ENCODE measurements at places on chromosomes 3 and 15. TPM values are rescaled to one million over a fixed set of nuclear protein-coding genes. Genes with fewer than 3 reads are reported as not detected.

The IFRD2 gene
- 92.6 TPM for total RNA-seq

The DNAJB8 gene
- not detected for total RNA-seq

The PLA2G4E gene
- not detected for total RNA-seq

The CD276 gene
- total RNA-seq = 83.1 TPM

The BUB1B gene
- 25.2 TPM for total RNA-seq

The ELP6 gene
- 27.5 TPM for total RNA-seq

The CCR8 gene
- total RNA-seq = not detected

The GP5 gene
- total RNA-seq = not detected

The KLHL25 gene
- 7.3 TPM for total RNA-seq

The FBXO40 gene
- total RNA-seq = not detected

The CCR3 gene
- total RNA-seq = not detected

The KBTBD13 gene
- not detected for total RNA-seq

The LIPH gene
- total RNA-seq = 7.4 TPM

The HCN4 gene
- total RNA-seq = 0.35 TPM

The JAGN1 gene
- 67.9 TPM for total RNA-seq

The PCCB gene
- total RNA-seq = 32.7 TPM

The AHSG gene
- not detected for total RNA-seq

The ZNF148 gene
- 10.8 TPM for total RNA-seq

The MAPK6 gene
- 56.6 TPM for total RNA-seq

The ENTPD3 gene
- total RNA-seq = not detected

The SOX14 gene
- not detected for total RNA-seq

The COL6A5 gene
- total RNA-seq = not detected

The CEP97 gene
- total RNA-seq = 5.2 TPM

The RETNLB gene
- not detected for total RNA-seq

The CPN2 gene
- total RNA-seq = not detected

The TMEM40 gene
- 0.88 TPM for total RNA-seq

The SPATA12 gene
- total RNA-seq = 0.46 TPM

The LACTB gene
- total RNA-seq = 15.8 TPM

The MST1R gene
- 7.6 TPM for total RNA-seq

The PRSS50 gene
- not detected for total RNA-seq

The NME9 gene
- not detected for total RNA-seq

The TRAK1 gene
- 18.2 TPM for total RNA-seq

The MKRN2 gene
- 23.4 TPM for total RNA-seq

The PIERCE2 gene
- 4.8 TPM for total RNA-seq

The MNS1 gene
- total RNA-seq = 2.1 TPM

The SLC30A4 gene
- 1.6 TPM for total RNA-seq

The NECTIN3 gene
- 27.5 TPM for total RNA-seq

The COX17 gene
- total RNA-seq = 97.5 TPM

The NR2E3 gene
- total RNA-seq = 0.15 TPM

The DNAH12 gene
- total RNA-seq = 0.02 TPM

The SHC4 gene
- total RNA-seq = 1.3 TPM

The KY gene
- total RNA-seq = 0.11 TPM

Measured in A549 treated with RU486 at 1 μM for 4 hours (cell line).